CD4-positive, alpha-beta memory T cell (primary cell): ENCODE measurements at places on chromosomes 13 and 19.

DNA sequence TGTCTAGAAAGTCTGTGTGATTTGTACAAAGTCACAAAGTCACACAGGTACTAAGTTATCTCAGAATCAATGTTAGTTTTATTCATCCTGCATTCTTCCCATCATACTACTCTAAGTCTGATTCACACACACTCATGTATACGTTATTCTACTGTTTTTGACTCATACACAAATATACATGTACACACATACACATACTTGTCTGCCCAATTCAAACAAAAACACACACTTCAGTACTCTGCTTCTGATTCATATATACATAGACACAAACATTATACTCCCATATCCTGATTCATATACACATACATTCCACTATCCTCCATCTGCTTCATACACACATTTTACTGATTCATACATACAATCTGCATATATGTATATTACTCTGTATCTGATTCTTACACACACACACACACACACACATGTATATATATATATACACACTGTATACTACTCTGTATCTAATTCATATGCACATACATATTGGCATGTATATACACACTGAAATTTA, 69.3 kb downstream of the KLF12 start:
- DNase-seq = no peak

- DNase-seq = peak; percentile 49
Measured at GRCh38 chr19:35451338-35452096, 3.5 kb downstream of the FFAR2 start.

DNA sequence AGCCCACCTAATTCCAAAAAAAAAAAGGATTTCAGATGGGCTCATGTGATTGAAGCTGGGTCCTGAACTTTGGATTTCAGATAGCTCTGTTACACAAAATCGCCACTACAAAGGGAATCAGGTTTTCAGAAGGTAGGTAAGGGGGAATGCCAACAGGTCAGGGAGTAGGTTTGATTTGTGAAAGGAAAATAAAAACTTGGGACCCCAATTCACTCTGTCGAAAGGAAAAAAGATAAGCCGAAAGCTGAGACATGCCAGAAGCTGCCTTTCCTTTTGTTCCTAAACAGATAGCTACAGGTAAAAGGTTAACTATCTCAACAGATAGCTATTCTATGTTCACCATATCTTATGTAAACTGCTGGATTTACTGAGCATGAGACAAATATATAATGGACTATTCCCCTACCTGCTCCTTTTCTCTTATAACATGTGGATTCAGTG, 4.0 kb downstream of the KRTDAP start:
- no peak for DNase-seq

DNA sequence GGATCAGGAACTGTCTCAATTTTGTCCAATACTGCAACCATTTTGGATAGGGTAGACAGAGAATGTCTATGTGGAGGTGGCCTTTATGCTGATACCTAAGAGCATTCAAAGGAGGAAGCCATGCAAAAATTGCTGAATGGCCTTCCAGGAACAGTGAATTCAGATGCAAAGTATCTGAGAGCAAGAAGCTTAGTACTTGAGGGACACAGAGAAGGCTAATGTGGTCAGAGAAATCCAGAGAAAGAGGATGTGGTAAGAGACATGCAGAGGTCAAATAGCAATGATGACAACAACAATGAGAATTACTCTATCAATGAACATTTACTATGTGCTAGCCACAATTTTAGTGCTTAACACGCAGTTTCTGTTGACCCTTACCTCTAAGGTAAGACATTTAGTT, 785.6 kb upstream of the KLHL1 start:
- no peak for DNase-seq

DNA sequence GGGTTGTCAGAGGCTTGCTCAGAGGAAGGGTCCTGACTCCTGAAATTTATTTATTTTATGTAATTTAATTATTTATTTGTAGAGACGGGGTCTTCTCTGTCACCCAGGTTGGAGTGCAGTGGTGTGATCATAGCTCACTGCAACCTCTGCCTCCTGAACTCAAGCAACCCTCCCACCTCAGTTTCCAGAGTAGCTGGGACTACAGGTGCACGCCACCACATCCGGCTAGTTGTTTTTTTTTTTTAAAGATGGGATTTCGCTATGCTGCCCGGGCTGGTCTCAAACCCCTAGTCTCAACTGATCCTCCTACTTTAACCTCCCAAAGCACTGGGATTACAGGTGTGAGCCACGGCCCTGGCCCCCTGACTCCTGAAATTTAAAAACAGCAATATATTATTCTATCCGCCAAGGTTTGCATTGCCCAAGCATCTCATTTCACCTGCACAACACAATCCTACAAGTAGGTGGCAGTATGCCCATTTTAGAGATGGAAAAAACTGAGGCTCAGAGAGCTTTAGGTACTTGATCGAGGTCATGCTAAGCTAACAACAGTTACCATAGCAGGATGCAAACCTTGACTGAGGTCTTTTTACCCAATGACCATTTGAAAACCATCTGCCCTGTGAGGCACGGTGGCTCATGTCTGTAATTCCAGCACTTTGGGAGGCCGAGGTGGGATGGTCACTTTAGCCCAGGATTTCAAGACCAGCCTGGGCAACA, 18.1 kb downstream of the ARHGEF18 start:
- DNase-seq = no peak

GRCh38 chr13:75222031-75222430, 259.9 kb downstream of the TBC1D4 start:
- no peak for DNase-seq

GRCh38 chr13:95091755-95092154, 209.5 kb downstream of the ABCC4 start:
- DNase-seq = no peak

DNA sequence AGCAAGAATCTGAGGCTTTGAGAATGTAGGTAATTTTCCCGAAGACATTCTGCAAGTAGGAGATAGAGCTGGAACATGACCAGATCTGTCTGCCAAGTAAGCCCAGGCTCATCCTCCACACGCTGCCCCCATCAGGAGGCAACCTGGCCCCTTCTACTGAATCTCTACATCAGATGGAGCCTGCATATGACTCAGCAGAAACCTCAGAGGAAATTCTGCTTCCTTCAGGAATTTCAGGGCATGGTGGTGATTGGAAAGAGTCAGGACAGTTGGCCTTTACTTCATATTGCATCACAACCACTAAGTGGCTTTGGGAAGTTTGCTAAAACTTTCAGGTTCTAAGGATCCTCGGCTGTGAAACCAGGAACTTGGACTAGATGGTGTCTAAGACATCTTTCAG, 85.2 kb downstream of the LRRC63 start:
- no peak for DNase-seq

DNA sequence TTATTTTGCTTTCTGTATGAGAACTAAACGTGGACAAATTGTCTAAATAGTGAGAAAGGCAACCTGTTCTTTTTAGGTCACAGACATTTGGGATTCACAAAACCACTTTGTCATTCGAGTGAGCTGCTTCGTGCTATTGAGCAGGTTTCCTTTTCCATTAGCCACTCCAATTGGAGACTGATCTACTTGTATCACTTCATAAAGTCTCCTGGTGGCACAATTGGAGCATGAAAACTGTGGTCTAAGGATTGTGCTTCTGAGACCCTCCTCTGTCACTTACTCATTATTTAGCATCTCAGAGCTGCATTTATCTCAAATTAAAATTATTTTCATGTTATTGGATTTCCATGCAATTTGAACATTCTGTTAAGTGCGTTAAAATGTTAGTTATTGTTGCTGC, 397.7 kb downstream of the TDRD3 start:
- DNase-seq = no peak
